ENCODE measurements at places on chromosomes 16 and 17.

- no peak for DNase-seq
Measured at GRCh38 chr17:61331178-61331577, 68.5 kb upstream of the TBX2 start.

DNA sequence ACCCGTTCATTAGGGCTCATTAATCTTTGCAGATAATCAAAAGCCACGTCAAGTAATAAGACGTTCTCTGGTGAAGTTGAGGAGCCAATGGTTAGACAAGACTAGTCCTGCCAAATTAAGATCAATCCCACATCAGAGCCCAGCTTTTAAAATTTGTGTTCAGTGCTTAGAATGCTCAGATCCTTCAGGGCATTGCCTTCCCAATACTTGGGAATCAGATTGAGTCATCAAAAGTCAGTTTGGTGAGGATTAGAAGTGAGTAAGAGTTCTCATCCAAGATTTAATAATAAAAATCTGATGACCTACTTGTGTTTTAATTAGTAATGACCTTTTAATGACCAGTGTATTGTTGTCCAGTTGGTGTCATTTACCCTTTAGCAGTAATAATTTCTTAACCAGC is 19.8 kb downstream of the MAP2K4 start:
- DNase-seq, result no peak

DNA sequence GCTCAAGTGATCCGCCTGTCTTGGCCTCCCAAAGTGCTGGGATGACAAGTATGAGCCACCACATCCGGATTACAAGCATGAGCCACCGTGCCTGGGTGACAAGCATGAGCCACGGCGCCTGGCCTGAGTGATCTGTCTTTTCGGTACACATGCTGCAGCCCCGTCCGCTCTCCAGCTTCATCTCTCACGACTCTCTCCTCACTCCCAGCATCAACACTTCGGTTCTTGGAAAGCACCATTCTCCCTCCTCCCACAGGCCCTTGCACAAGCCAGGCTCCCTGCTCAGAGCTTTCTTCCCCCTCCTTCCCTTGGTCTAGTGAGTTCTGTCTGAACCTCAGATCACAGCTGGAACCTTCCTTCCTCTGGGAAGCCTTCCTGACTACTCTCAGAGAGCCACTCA is 6.5 kb upstream of the NCBP3 start:
- no peak for DNase-seq

GRCh38 chr17:19812407-19812806 is 55.3 kb downstream of the ULK2 start:
- peak; percentile 1 for DNase-seq

GRCh38 chr16:68236137-68236825 is 354 bp upstream of the ESRP2 start:
- no peak for DNase-seq

- DNase-seq, result no peak
Measured at GRCh38 chr17:47252209-47252608, 1.4 kb upstream of the ITGB3 start.
